ENCODE measurements at places on chromosomes 1 and 21. TPM values are rescaled to one million over a fixed set of nuclear protein-coding genes. Genes with fewer than 3 reads are reported as not detected.

CIART gene
- total RNA-seq: 2.6 TPM

CACNA1E gene
- total RNA-seq: under 0.01 TPM

GRHL3 gene
- total RNA-seq: not detected

LDLRAD1 gene
- total RNA-seq: not detected

ILDR2 gene
- total RNA-seq: not detected

RHBG gene
- total RNA-seq: not detected

AKNAD1 gene
- total RNA-seq: not detected

MAP3K6 gene
- 16.9 TPM for total RNA-seq

CYP4A11 gene
- total RNA-seq: not detected

OPRD1 gene
- not detected for total RNA-seq

RHBDL2 gene
- not detected for total RNA-seq

UBL4B gene
- not detected for total RNA-seq

HES4 gene
- total RNA-seq: 20.6 TPM

LCE2A gene
- total RNA-seq: not detected

BMP8B gene
- total RNA-seq: under 0.01 TPM

SERPINC1 gene
- total RNA-seq: not detected

GJA5 gene
- 2.0 TPM for total RNA-seq

CAP1 gene
- total RNA-seq: 521 TPM

GBP2 gene
- total RNA-seq: 66.5 TPM

IQGAP3 gene
- 19.6 TPM for total RNA-seq

SGIP1 gene
- total RNA-seq: 22.1 TPM

CFHR3 gene
- total RNA-seq: not detected
